GM19239 (cell line): ENCODE measurements at places on chromosomes 2 and 18.

DNA sequence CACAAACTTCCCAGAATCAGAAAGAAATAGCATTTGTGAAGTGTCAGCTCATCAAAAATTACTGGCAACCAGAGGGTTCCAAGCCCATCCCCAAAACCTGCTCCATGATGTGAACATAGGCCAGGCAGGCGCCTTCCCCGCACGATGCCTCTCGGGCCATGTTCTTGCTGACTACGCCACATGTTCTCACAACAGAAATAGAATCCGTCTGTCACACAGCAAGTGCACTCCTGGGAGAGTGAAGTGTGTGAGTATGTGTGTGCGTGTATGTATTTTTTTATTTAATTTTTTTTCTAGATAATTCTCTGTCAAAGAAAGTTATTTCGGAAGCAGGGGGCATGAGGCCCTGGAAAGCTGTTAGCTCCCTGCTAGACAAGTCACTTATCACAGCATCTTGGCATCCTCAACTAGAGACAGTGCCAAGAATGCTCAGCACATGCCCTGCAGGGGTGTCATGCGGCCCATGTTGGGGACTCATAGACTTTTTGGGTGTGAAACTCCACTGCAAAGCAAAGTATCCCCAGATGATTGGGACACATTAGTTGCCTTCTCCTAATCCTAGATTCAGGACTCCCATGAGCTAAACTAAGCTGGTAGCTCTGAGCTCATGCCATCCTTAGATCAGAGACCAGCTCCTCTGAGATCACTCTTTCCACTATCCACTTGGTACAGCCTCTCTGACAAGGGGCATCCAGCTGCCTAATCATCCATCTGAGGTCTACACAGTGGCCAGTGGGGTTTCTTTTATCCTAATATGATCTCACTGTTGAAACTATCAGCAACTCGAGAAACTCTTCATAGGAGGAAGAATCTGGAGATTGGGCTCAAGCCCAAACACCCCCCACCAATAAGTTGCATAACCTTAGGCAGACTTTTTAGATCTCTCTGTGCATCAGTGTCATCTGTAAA, 53.2 kb upstream of the CYRIA start:
- no peak for DNase-seq

GRCh38 chr18:74444104-74444503, 13.0 kb downstream of the DIPK1C start:
- no peak for DNase-seq

- DNase-seq = no peak
Observed at GRCh38 chr18:25235401-25236042, 116.4 kb downstream of the ZNF521 start.

DNA sequence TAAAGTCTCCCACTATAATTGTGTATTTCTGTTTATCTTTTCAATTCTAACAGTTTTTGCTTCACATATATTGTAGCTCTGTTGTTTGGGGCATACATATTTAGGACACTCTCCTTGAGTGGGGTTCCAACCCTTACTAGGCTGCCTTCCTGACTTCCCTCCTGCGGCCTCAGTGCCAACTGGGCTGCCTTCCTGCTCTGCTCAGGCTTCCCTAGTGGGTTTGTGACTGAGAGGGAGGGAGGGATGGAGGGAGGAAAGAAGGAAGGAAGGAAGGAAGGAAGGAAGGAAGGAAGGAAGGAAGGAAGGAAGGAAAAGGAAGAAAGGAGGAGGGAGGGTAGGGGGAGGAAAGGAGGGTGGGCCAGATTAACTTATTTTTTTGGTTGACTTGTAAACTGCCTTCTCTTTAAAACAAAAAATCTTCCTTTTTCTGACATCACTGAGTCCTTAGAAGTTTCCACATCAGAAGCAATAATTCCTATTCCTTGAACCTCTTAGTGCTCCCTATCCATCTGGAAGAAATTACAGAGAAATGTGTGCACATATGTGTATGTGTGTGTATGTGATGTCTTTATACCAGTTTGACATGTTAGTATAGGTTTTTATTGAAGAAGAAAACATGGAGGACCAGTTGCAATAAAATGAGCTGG, 145.4 kb upstream of the PGAP1 start:
- no peak for DNase-seq

DNA sequence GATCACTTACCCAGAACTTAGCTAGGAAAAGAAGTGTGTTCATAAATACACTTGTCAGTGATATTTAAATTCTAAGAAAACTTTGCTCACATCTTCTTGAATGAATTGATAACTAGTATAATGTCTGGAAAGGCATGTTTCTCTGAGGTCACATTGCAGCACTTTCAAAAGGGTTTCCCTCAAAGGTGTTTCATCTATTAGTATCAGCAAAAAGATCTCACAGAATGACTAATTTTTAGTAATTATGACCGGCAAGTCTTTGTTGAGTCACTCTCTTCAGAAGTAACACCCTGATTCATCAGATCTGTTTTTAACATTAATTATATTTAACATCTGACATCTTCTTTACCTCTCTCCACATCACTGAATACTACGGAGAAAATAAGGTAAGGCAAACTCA, 222.3 kb downstream of the IKZF2 start:
- DNase-seq = no peak

GRCh38 chr2:178482437-178482836, 2.2 kb downstream of the PLEKHA3 start:
- DNase-seq = no peak

- no peak for DNase-seq
Observed at GRCh38 chr2:108944601-108945331, 44.3 kb downstream of the EDAR start.

DNA sequence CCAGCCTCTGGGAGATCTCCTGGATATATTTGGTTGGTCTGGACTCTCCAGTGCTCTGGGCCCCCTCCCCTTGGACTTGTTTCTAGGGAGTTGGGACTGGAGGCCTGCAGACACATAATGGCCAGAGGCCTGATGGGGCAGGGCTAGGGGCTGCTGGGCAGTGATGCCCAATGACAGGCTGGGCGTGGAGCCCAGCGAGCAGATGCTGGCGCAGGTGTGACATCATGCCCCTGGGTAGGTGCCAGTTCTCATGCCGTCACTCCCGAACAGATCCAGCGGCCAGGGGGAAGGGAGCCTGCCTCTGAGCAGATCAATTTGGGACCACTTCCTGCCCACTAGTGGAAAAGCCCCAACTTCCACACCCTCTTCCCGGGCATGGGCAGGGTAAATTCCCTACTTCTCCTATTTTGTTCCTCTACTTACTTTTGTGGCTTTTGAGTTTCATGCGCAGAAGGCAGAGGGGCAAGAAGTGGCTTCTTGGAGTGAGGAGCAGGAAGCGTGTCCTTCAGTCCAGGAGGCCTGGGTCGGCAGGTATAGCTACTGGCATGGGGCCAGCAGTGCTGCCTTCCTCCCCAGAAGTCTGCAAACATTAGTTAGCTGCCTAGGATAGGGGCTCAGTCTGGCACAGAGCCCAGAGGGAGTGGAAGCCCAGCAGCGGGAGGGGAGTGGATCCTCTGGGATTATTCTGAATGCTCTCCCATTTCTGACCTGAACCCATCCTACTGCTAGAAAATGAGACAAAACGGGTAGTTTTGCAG, 6.1 kb downstream of the MPV17 start:
- no peak for DNase-seq

DNA sequence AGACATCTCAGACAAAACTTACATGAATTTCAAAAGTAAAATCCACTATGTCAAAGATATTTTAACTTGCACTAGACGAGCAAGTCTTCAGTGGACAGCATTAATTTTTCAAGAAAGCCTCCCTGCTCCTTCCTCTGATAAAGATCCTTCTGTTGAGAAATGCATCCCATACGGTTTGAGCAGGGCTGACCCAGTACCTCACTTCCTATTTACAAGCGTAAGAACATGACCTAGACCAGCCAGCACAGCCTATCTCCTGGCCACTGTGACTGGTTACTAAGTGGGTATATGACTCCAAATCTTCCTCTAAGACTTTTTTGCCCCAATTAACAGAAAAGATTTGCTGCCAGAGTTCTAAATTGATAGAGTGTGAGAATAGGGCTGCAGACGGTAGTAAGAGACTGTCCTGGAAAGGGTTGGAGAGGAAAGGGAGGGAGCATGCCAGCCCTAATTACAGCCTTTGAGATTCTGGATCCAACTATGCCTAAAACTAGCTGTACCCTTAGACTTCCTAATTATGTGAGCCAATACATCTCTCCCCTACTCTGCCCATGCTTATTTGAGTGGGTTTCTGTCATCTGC, 108.4 kb downstream of the PRELID3A start:
- DNase-seq = no peak

GRCh38 chr2:211837206-211837605, 701.4 kb downstream of the ERBB4 start:
- no peak for DNase-seq

DNA sequence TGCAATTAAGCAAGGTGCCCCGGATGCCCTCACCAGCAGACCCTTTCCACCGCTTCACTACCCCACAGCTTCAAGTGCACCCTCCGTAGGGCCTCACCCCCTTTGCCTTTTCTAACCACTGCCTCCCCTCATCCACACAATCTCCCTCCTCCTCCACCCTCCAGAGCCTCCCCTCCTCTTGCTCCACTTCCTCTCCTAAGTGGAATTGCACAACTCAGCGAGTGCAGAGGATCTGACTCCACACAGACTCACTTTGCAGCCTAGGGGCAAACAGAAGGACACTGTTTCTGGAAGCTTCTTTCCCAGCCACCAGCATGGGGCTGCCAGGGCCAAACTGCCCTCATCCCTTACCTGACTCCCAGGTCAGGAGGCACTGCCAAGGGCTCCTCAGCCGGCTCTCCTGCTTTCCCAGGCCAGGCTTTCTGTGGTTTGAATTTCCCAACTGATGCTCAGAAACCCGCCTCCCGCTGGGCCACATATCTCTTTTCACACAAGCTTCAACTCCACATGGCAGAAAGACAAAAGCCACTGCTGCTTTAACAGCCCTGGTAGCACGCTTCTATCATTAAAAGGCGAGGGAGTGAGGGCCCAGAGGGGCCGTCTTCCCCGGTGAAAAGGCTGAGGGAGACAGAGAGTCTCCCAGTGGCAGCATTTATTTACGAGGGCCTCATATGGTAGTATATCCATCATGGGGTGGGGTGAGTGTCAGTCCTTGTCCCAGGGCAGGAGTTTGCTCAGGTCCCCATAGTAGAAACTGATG, 74.7 kb upstream of the MGAT4A start:
- DNase-seq = no peak

DNA sequence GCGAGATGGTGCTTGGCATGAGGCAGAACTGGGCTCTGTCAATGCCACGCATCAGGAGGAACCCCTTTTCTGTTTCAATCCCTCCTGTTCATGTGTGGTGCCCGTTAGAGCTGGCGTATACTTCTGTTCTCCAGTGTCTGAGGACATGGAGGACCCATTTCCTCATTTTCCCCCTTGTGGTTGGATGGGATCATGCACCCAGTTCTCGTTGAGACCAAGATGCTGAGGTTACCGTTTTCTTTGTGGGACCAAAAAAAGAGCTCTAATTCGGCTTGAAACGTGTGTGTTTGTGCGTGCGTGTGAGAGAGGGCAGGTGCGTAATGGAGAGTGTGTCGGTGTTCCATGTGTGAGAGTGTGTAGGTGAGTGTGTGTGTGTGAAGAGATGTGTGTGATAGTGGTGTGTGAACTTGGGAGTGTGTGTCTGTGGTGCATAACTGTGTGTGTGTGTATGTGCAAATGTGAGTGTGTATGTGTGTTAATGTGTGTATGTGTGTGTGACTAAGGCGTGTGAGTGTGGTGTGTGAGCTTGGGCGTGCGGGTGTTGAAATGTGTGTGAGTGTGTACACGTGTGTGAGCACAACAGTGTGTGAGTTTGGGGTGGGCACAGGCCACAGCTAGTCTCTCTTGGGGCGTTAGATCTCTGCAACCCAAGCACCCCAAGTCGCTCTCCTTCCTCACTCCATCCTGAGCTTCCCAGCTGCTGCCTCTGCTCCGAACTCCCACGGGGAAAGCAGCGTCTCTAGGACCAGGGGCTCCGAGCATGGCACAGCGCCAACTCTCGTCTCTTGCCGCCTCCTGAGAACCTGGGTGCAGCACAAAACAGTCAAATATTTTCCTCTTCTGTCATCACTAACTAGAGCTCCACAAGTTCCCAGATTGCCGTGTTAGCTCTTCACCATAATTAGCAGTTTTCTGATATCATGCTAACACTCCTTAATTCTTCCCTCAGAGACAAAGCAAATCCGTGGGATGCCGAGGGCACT, 75.8 kb downstream of the LONRF2 start:
- no peak for DNase-seq

- DNase-seq = no peak
Observed at GRCh38 chr18:48997681-48997984, 46.9 kb upstream of the SMAD7 start.

DNA sequence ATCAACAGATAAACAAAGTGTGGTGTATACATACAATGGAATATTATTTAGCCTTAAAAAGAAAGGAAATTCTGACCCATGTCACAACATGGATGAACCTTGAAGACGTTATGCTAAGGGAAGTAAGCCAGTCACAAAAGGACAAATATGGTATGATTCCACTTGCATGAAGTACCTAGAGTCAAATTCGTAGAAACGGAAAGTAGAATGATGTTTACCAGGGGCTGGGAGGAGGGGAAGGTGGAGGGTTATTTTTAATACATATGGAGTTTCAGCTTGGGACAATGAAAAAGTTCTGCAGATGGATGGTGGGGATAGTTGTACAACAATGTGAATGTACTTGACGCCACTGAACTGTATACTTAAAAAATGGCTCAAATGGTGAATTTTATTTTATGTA, 3.3 kb upstream of the DES start:
- no peak for DNase-seq

DNA sequence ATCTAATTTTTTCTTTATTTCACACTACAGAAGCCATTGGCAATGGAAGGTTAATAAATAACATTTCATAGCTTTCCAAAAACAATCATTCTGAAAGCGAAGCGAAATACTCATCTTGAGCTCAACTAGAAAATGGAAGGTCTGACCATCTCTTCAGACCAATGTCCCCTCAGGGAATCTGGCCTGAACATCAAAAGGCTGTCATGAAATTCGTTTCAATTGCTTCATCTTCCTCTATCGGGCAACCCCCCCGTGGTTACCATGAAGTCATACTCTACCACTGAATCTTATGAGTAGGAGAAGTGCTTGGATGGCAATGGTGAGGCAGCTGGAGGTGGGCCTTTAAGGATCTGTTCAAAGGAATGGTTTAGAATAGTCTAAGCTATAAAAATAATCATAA, 22.9 kb upstream of the CYTIP start:
- DNase-seq = no peak

- no peak for DNase-seq
Observed at GRCh38 chr2:119553687-119554344, 9.6 kb downstream of the CFAP221 start.

DNA sequence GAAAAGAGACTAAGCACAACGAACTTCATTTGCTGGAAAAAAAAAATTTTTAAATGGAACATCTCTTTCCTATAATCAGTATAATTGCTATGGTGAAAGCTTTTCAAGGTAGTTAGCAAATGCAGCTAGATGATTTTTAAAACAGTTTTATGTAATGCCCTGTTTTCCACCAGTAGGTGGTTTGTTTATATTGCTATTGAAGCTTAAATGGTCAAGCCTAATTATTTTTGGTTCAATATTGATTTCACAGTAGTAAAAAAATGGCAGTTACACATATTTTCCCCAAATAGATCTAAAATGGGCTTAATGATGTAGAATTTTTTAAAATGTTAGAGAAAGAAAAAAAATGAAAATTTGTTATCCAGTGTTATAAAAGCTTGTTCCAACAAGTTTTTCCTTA, 70.2 kb downstream of the CDH19 start:
- no peak for DNase-seq

- DNase-seq = no peak
Observed at GRCh38 chr2:143675021-143675420, 545.8 kb downstream of the ARHGAP15 start.
